ENCODE measurements at places on chromosomes 1 and 21. TPM values are rescaled to one million over a fixed set of nuclear protein-coding genes. Genes with fewer than 3 reads are reported as not detected.

DPYD gene
- 90.2 TPM for total RNA-seq

GLUL gene
- total RNA-seq, result 259 TPM

GRCh38 chr1:94926126-94926914 lies 590 bp downstream of the CNN3 start:
- peaks cover 14% of the 10 kb centered on the region for H3K36me3 ChIP-seq
- H3K4me3 ChIP-seq, result peak overlapping the region; percentile 93
- H3K4me1 ChIP-seq, result peaks cover 53% of the 10 kb centered on the region
- DNase-seq, result peak; percentile 90
- no peaks in the 10 kb centered on the region for H3K27me3 ChIP-seq
- peak overlapping the region; percentile 90 for H3K27ac ChIP-seq

DNA sequence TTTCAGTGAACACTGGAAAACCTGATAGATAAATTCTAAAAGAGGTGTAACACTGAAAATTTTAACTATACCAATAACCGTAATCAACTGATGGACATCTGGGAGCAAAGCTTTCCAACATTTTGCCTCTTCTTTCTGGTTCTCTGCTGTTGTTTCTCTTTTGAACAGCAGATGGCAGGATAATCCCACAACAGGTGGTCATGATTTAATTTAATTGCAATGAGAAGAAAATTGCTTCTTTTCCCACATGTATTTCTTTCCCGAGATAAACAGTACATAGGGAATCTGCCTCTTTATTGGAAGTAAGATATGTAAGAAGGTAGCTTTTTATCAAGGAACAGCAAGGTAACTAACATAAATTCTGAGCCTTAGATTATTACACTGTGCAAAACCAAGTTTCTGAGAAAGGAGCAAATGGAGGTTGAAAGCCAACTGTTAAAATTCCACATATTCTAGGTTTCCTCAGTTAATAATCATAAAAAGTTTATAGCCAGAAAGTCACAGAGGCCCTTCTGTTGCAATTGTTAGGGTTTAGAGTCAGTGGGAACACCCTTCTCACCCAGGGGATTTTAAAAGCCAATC lies 72.9 kb downstream of the RPS6KA1 start:
- H3K36me3 ChIP-seq, result no peaks in the 10 kb centered on the region
- no peak overlapping the region for H3K27ac ChIP-seq
- H3K4me1 ChIP-seq, result peaks cover 5% of the 10 kb centered on the region
- H3K4me3 ChIP-seq, result no peak overlapping the region
- H3K27me3 ChIP-seq, result peaks cover 19% of the 10 kb centered on the region

- H3K27me3 ChIP-seq, result no peaks in the 10 kb centered on the region
- no peaks in the 10 kb centered on the region for H3K36me3 ChIP-seq
- DNase-seq, result no peak
- no peak overlapping the region for H3K4me3 ChIP-seq
Observed at GRCh38 chr1:192538407-192539296, 36.9 kb upstream of the RGS1 start.
